Activated T-helper 1 cell treated with anti-CD3 and anti-CD28 coated beads, Interleukin-2, amount 50 U/mL, for 16 hours (primary cell): ENCODE measurements at places on chromosomes 11 and 22.

GRCh38 chr11:62458212-62459002 lies 39.6 kb downstream of the SCGB1A1 start:
- DNase-seq: no peak

DNA sequence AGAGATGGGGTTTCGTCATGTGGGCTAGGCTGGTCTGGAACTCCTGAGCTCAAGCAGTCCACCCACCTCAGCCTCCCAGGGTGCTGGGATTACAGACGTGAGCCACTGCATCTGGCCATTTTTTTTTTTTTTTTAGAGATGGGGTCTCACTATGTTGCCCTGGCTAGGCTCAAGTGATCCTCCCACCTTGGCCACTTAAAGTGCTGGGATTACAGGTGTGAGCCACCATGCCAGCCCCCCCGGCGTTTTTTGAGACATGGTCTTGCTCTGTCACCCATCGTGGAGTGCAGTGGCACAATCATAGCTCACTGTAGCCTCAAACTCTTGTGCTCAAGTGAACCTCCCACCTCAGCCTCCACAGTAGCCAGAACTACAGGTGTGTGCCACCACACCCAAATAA lies 16.5 kb downstream of the RHBDD3 start:
- no peak for DNase-seq

DNA sequence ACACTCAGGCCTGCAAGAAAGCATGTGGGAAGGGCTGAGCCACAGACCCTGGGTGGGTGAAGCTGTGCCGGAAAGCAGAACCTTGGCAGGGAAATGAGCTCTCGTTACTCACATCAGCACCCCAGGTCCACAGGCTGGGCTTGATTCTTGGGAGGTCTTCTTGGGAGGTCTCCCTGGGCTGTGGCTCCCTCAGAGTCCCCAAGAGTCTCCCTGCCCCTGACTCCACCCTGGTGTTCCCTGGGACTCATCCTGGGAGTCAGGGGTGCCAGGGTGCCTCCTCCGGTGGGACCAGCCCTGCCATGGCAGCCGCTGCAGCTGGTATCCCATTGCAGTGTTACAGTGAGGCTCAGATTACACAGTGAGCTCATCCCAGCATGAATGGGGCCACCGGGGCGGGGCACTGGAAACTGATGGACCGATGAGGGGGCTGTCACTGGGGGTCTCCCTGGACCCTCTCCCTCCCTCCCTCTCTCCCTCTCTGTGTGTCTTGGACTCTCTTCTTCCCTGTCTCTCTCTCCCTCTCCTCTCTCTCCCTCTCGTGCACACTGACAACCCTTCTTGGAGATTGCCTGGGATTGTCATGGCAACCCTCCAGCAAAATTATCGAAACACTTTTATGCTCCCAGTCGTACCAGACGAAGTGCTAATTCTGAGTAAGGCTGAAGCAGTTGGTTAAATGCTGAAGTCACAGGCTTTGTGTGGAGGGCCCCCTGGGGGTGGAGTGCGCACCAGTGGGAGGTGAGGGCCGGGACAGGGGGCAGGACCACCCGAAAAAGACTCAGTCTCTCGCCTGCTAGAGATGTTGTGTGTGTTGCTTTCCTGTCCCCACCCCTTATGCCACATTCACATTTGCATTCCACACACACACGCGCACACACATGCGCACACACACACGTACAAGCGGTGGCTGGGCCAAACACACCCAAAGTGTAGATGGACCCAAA lies 8.6 kb upstream of the C11orf96 start:
- DNase-seq: no peak

DNA sequence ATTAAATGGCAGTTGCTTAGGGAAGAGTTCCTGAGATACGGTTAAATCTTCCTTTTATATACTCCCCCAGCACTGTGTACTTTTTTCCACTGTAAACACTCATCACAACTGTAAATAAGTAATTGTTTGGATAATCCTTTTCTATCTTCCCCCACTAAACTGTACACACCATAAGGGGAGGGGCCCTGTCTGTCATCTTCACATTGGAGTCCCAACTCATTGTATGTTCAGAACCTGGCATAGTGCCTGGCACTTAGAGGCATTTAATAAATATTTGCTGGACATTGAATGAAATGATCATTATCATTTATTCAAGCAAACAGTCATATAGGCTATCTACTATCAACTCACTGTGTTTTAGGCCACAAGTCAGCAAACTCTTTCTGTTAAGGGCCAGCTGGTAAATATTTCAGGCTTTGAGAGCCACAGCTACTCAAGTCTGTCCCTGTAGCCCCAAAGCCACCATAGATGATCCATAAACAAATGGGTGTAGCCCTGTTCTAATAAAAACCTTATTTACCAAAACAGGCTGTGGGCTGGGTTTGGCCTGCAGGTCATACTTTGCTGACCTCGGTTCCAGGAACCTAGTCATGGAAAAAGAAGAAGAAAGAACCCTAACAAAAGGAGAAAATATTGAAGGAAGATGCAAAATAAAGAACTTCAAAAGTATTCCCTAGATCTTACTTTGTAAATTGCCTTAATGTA lies 70.0 kb downstream of the AMOTL1 start:
- DNase-seq: no peak

DNA sequence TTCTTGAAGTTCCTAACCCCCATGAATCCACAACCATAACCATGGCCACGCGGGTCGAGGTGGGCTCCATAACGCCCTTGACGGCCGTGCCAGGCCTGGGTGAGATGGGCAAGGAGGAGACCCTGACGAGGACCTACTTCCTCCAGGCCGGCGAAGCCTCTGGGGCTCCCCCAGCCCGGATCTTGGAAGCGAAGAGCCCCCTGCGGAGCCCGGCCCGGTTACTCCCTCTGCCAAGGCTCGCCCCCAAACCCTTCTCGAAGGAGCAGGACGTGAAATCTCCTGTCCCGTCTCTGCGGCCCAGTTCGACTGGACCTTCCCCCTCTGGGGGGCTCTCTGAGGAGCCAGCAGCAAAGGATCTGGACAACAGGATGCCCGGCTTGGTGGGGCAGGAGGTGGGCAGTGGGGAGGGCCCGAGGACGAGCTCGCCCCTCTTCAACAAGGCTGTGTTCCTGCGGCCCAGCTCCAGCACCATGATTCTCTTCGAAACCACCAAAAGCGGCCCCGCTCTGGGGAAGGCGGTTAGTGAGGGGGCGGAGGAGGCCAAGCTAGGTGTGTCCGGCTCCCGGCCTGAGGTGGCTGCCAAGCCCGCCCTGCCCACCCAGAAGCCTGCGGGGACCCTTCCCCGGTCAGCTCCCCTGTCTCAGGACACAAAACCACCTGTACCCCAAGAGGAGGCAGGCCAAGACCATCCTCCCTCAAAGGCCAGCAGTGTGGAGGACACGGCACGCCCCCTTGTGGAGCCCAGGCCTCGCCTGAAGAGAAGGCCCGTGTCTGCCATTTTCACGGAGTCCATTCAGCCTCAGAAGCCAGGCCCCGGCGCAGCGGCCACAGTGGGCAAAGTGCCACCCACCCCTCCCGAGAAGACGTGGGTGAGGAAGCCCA lies 75.7 kb downstream of the KIAA1671 start:
- DNase-seq: no peak

DNA sequence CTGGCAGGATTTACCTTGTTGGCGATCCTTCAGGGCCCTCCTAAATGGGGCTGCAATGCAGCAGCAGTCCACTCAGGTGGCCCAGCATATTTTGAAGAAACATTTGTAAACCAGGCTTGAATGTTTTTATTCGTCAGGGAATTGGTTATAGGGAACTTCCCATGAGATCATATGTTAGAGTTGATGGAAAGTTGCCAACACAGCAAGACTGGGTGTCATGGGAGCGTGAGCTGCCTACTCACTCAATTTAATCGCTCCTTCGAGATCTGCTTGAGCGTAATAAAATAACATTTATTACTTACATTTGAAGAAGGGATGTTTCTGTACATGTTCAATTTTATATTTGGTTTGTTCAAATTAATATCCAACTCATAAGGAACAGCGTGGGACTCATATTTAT lies 19.4 kb downstream of the OR2AT4 start:
- DNase-seq: no peak
